ENCODE measurements at places on chromosomes 2 and 18. TPM values are rescaled to one million over a fixed set of nuclear protein-coding genes. Genes with fewer than 3 reads are reported as not detected.

CIAO1 gene
- total RNA-seq = 74.2 TPM

IHH gene
- 0.30 TPM for total RNA-seq

DES gene
- total RNA-seq = 5.5 TPM

SGPP2 gene
- 1.7 TPM for total RNA-seq

COL4A3 gene
- 1.7 TPM for total RNA-seq

NOTO gene
- not detected for total RNA-seq

OLA1 gene
- 102 TPM for total RNA-seq

PLB1 gene
- total RNA-seq = 5.5 TPM

DNA sequence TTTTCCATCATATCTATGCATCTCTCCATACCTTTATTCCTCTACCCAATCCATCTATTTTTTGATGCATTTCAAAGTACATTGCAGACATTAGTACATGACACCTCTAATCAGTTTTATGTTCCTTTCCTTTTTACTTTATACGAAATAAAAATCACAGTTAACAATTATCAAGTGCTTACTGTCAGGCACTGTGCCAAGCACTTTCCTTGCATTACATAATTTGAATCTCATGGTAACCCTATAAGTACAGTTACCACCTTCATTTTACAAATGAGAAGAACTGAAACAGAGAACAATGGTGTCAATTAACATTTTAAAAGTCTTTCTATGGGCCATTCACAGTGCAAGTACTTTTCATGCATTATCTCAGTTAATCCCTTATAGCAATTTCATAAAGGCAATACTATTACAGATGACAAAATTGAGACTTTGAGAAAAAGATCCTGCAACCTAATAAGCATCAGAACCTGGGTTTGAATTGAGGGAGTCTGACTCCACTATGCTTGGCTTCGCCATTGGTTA is 544.4 kb upstream of the TNP1 start:
- DNase-seq = no peak

DNA sequence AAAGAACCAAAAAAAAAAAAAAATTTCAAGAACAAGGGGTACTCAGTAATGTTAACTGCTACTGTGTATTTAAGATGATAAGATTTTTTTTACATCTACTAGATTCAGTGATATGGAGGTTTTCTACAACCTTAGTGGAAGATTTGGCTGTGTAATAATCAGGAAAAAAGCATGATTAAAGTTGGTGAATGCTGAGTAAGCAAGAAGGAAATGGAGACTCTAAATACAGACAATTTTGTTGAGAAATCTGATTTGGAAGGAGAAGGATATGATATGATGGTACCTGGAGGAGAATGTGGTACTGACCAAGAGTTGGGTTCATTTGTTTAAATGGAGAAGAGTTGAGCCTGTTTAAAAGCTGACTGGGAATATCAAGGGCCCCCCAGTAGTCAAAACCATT is 125.1 kb downstream of the WDPCP start:
- DNase-seq = no peak

DNA sequence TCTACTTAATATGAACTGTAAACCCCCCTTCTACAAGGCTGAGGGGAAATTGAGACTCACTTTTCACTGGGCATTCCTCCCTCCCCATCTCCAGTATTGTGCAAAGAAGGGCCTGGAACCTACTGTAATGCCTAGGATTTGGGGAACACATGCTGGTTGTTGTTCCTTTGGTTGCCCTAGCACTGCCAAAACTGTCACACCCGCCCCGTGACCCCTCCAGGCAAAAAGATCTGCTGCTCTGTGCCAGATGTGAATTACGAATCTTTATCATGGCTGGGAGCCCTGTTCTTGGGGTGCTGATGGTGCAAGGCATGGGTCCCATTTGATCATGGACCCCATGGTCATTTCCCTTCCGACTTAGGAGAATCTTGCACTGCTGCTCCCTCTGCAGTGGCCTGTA is 95.4 kb downstream of the CABLES1 start:
- no peak for DNase-seq

- no peak for DNase-seq
Observed at GRCh38 chr2:210818473-210818872, 262.1 kb downstream of the CPS1 start.

GRCh38 chr2:204441316-204441715 is 104.0 kb upstream of the PARD3B start:
- DNase-seq = no peak

GRCh38 chr18:38868757-38869156 is 1303.2 kb upstream of the CELF4 start:
- DNase-seq = no peak

GRCh38 chr2:229520691-229521096 is 193.7 kb downstream of the DNER start:
- no peak for DNase-seq

- DNase-seq = no peak
Observed at GRCh38 chr2:134079373-134079772, 174.5 kb upstream of the MGAT5 start.

DNA sequence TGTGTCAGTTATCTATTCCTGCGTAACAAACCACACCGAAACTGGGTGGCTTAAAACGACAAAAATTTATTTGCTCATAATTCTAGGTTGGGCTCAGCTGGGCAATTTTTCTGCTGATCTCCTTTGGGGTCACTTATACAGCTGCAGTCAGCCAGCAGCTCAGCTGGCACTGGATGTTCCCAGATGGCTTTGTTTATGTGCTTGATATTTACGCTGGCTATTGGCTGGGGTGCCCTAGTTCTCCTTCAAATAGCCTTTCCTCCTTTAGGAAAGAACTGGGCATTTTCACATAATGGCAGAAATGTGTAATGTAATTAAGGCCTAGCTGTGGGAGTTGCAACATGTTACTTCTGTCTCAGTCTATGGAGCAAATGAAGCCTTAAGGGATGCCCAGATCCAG is 142.2 kb downstream of the B3GNT2 start:
- no peak for DNase-seq

DNA sequence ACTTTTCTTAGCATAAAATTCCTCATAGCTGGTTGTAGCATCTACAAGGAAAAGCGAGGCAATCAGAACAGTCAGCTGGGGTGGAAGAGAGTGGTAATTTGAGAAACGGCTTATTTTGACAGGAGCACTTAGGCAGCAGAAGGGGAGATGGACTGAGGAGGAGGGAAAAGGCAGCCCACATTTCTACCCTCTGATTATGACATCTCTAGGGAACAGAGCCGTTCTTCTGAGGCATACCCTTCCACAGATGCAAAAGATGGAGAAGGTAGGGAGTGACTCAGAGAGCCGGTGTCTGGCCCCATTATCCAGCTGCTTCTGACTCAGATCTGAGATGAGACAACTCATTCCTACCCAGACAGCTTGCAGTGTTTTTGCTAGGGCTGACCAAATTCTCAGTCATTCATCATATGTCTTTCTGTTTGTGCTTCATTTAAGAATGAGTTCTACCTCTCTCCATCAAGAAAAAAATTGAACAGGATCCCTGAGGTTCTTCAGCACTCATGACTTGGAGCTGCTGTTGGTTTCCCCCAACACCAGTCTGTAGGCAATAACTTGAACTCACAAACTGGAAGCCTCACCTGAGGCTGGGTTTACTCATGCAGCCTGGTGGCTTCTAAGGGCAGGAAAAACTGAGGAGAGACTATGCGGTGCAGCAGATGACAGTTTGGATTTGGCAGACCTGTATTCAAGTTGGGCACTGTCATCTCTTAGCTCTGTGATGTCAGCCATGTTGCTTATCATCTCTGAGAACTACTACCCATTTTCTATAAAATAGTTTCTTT is 15.9 kb upstream of the SEC11C start:
- no peak for DNase-seq

GRCh38 chr2:28085201-28085600 is 194.7 kb downstream of the BABAM2 start:
- DNase-seq = no peak

GRCh38 chr2:109372171-109372568 is 241.6 kb downstream of the SEPTIN10 start:
- no peak for DNase-seq

DNA sequence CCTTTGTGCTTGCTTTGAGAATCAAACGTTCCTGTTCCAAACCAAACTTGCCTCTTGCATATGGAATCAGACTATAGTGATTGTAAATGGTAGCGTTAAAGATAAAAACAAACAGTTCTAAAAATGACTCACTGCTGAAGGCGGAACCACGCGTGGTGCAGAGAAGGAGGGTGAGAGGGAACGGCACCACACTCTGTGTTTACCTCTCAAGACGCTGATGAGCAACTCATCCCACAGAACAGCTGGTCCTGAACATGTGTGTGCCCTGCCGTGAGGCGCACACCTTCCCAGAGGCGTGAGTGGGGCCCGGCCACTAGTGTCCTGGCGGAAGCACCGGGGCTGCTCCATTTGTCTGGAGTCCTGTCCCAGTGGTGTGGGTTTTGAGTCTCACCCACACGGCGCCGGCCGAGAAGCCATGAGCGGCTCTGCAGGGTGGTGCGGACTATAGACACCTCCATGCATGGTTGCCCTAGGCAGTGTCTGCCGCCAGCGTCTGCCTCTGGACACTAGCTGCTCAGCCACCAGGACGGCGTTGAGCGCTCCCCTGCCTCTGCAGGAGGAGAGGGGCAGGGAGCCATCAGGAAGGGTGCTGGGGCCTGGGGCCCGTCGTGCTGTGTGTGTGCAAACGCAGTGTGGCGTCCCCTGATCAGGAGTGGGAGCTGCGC is 52.1 kb downstream of the NFATC1 start:
- no peak for DNase-seq

- no peak for DNase-seq
Observed at GRCh38 chr18:45688113-45688512, 35.9 kb upstream of the SLC14A1 start.

DNA sequence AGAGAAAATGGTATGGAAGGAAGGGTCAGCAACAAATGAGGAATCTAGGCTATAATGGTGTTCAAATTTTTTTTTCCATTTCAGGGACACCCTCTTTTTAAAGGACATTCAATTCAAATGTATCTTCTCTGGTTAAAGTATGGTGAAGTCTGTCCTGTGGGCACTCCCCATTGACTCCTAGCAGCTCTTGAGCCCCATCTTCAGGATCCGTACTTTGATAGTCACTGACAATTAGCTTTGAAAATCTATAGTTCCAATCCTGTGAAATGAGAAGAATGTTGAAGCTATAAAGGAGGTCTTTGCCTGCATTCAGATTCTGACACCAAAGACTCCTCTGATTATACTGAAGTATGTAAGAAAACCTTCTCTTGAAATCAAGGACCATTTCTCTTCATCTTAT is 43.3 kb downstream of the KCNH7 start:
- no peak for DNase-seq

DNA sequence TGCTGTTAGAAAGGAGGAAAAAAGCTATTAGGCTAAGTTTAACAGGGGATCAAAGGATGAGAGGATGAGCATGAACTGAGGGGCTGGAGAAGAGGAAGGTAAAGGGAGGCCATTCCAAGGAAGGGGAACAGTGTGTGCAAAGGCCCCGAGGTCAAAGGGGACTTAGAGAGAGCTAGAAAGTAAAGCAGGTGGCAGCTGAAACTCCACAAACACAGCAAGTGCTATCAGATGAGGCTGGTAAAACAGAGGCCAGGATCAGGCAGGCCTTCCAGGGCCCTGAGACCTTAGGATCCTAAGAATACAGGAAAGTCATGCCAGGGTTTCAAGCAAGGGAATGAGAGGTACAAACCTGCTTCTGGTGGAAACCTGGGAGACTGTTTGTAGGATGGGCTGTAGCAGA is 5.8 kb downstream of the HDAC4 start:
- no peak for DNase-seq

DNA sequence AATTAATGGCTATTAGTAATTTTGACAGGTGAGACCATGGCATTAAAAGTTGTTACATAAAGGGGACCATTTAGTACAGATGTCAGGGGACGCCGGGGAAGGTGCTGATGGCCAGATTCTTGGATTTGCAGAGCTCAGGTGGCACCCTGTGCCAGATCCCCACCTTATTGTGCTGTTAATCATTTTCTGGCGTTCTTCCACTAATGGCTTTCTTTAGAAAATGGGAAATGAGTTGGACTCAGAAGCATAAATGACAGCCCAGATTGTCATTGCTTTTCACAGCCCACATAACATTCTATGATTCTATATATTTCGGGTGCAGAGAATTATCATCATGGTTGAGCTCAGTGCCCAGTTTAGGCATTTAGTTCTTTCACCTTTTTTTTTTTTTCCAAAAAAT is 257.2 kb upstream of the TCF4 start:
- DNase-seq = no peak

- DNase-seq = no peak
Observed at GRCh38 chr2:112916145-112916571, 5.2 kb downstream of the IL37 start.

GRCh38 chr2:127256381-127256780 is 36.3 kb upstream of the CYP27C1 start:
- no peak for DNase-seq

- DNase-seq = no peak
Observed at GRCh38 chr2:237895544-237896506, 36.4 kb downstream of the RAMP1 start.

GRCh38 chr2:122023059-122023864 is 267.8 kb downstream of the TSN start:
- peak; percentile 87 for DNase-seq

- no peak for DNase-seq
Observed at GRCh38 chr2:64035072-64035942, 16.1 kb upstream of the VPS54 start.

- DNase-seq = no peak
Observed at GRCh38 chr2:86054535-86055082, 51.1 kb downstream of the POLR1A start.

GRCh38 chr2:135255208-135255607 is 203.1 kb downstream of the RAB3GAP1 start:
- DNase-seq = no peak

DNA sequence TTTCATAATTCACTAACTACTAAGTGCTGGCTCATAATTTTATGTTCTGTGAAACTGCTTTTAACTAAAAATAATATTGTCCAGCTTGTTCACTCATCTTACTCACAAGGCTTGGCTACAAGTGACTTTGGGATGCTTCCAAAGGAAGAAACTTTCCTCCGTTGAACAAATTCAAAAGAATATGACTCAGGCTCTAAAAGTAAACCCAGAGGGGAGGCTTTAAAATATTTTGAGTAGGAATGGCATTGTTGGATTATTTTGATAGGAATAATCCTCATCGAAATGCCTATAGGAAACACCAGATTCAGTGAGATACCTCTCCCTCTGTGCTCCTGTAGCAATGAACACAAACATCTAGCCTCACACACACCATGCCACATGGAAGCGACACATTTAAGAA is 25.2 kb upstream of the TLK1 start:
- peak; percentile 23 for DNase-seq

DNA sequence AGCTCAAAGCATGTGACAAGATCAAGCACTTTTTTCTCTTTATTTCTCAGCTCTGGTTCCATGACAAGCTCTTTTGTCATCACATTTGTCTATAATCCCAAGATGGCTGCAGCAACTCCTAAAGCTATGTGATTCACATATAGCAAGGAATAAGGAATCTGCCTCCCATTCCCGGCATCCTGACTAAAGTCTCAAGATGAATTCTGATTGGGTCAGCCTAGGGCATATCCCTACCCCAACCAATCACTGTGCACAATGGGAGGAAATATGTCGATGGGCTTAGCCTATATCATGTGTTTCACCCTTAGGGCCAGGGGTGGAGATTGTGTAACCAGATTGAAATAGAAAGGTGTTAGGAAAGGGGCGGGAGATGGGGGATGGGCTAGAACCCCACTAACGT is 23.1 kb upstream of the COLEC12 start:
- DNase-seq = no peak
